Hindlimb muscle (tissue), 1 donor: ENCODE measurements at places on chromosomes 13 and 19. TPM values are rescaled to one million over a fixed set of nuclear protein-coding genes. Genes with fewer than 3 reads are reported as not detected.

Gene PCSK4
- polyA plus RNA-seq, result 1.9 TPM

Gene CCL25
- polyA plus RNA-seq, result not detected

Gene TMEM221
- polyA plus RNA-seq, result 1.5 TPM

Gene PABPC3
- polyA plus RNA-seq, result 0.39 TPM

Gene APOE
- 98.9 TPM for polyA plus RNA-seq

Gene CCNA1
- polyA plus RNA-seq, result 0.45 TPM

Gene EEF2
- polyA plus RNA-seq, result 2,964 TPM

Gene DLL3
- polyA plus RNA-seq, result 0.12 TPM

Gene ONECUT3
- polyA plus RNA-seq, result not detected

Gene TSKS
- polyA plus RNA-seq, result 0.94 TPM

Gene GRIN3B
- polyA plus RNA-seq, result 0.22 TPM

Gene PRMT1
- 214 TPM for polyA plus RNA-seq

Gene ACP5
- polyA plus RNA-seq, result 2.7 TPM

Gene SPACA4
- not detected for polyA plus RNA-seq

Gene PDE4C
- 7.1 TPM for polyA plus RNA-seq

Gene C19orf38
- polyA plus RNA-seq, result 3.7 TPM

Gene SELENOV
- not detected for polyA plus RNA-seq

Gene TJP3
- not detected for polyA plus RNA-seq

Gene RFPL4AL1
- not detected for polyA plus RNA-seq

Gene ICAM5
- polyA plus RNA-seq, result 0.23 TPM

Gene FCHO1
- polyA plus RNA-seq, result 1.2 TPM

Gene LILRA2
- 0.74 TPM for polyA plus RNA-seq

Gene LRRC4B
- 9.7 TPM for polyA plus RNA-seq

Gene THSD1
- polyA plus RNA-seq, result 20.8 TPM
